ENCODE measurements at places on chromosomes 13 and 19.

DNA sequence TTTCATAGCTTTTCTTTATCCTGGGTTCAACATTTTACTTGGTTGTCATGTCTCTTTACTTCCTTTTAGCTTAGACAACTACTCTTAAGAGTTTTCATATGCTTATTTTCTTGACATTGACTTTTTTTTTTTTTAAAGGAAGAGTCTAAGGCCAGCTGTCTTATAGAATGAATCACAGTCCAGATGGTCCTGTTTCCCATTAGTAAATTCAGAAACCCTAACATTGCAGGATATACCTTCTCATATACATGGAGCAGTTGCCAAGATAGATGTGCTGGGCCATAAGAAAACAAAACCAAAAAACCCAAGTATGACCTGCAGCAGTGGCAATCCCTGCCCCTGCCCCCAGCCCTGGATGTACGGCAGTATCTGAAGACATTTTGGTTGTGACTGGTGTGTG is 72.8 kb downstream of the COG3 start:
- DNase-seq = no peak

DNA sequence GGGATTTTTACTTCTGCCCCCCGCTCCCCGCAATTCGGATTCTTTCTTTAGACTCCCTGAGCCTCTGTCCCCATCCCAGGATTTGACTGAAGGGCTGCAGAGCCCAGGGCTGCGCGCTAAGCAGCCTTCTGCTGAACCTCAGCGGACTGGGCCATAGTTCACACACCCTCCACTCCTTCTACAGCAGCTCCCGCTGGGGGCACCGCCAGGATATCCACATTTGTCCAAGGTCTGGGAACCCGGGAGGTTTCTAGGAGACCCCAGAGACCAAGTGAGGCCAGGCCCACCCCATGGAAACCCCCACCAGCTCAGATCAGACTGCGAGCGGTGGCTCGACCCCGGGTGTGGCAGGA is 463.3 kb downstream of the ITGBL1 start:
- DNase-seq = no peak

GRCh38 chr13:59874973-59875372 is 288.8 kb downstream of the DIAPH3 start:
- no peak for DNase-seq

DNA sequence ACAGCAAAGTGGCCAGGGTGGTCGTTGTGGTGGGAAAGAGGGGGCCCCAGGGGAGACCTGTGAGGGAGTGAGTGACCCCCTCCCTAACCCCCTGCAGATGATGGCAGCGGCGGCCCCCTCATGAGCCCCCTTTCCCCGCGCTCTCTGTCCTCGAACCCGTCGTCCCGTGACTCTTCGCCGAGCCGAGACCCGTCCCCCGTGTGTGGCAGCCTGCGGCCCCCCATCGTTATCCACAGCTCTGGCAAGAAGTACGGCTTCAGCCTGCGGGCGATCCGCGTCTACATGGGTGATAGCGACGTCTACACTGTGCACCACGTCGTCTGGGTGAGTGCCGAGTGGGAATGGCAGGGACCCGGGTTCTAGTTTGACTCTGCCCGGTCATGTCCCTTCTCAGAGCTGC is 8.1 kb upstream of the PIK3R2 start:
- no peak for DNase-seq

GRCh38 chr19:2653710-2654707 is 48.5 kb downstream of the GNG7 start:
- no peak for DNase-seq

- no peak for DNase-seq
Measured at GRCh38 chr19:14473978-14474578, 1.1 kb downstream of the PTGER1 start.

DNA sequence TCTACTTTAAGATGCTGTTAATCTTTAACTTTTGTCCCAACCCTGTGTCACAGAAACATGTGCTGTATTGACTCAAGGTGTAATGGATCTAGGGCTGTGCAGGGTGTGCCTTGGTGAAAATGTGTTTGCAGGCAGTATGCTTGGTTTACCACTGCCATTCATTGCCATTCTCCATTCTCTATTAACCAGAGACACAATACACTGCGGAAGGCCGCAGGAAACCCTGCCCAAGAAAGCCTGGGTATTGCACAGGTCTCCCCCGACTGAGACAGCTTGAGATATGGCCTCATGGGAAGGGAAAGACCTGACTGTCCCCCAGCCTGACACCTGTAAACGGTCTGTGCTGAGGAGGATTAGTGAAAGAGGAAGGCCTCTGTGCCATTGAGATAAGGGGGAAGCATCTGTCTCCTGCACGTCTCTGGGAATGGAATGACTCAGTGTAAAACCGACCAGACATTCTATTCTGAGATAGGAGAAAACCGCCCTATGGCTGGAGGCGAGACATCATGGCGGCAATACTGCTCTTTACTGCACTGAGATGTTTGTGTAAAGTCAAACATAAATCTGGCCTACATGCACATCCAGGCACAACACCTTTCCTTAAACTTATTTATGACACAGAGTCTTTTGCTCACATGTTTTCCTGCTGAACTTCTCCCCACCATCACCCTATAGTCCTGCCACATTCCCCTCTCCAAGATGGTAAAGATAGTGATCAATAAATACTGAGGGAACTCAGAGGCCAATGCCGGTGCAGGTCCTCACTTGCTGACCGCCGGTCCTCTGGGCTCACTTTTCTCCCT is 13.1 kb upstream of the ZNF888 start:
- no peak for DNase-seq

DNA sequence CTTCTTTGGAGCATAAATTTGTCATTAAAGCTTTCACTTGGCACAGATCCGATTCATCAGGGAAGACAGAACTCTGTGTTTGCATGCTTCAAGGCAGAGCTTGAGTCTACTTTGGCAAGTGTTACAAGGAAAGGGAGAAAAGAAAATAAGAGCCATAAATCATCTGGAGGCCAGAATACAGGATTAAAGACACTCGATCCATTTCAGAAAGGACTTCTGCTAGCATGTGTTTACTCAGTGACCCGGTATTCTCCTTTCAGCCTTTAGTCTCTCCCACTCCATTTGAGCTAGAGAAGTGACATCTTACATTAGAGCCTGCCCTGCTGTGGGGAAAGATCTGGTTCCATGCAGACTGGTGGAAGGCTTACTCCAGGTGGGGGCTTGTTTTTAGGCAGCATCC is 306.4 kb downstream of the KLF5 start:
- DNase-seq = no peak

Data from activated T-helper 2 cell treated with anti-CD3 and anti-CD28 coated beads, Interferon-gamma antibody, Interleukin-2, Interleukin-4, amounts not matched to agents 10 μg/mL and 5 μg/mL and 100 μg/mL, durations not matched to agents 14 hours and 24 hours and 36 hours (primary cell).